Chondrocyte (in vitro differentiated cells): ENCODE measurements at places on chromosomes 5 and 9.
A peak's percentile ranks its signal among the peaks of the same experiment; 100 is the strongest.

DNA sequence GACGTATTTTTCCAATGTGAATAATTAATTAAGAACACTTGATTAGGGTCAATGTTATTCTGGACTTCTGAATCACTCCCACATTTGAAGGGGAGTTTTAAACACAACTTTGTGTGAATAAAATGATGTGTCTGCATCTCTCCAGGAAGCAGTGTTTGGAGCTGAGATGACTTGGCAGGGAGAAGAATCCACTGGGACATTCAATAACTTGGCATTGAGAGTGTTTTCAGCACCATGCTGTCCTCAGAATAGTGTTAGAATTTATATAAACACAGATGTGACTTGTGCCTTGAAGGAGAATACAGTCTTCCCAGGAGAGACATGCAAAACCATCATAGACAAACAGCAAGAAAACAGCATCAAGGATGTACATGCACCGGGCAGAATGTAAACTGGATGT is 32.7 kb upstream of the KCNMB1 start:
- DNase-seq, result no peak

- no peak for DNase-seq
These were observed 218.7 kb downstream of the DCP2 start for GRCh38 chr5:113195251-113195650.

DNA sequence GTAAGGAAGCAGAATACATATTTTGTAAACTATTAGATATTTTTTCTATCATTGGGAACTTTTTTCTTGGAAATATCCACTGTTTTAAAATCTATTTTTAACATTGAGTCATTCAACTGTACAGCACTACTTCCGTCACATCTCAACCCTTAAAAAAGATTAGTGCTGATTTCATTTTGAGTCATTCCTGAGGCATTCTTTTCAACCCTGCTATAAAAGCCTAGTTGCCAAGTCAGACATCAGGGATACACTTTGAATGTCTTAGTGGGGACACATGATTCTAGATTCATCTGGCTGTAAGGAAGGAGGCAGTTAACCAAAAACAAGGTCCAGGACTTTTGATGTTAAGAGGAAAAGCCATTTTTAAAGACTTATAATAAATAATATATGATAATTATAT is 160.9 kb downstream of the GIN1 start:
- DNase-seq, result no peak

DNA sequence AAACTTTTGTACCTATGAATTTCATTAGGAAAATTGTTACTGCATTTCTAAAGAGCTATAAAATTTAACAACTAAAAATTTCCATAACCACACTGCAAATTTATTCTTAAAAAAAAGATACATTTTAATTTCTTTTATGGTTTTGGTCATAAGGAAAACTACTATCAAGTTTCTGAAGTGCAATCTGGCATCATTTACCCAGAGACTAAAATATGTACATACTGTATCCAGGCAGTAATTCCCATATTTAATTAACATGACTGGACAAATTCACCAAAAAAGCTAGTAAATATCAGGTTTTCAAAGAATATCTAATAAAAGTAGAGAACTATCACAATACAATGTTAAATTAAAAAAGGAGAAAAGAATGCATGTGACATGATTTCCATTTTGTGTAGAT is 20.7 kb downstream of the PUM3 start:
- DNase-seq, result no peak

DNA sequence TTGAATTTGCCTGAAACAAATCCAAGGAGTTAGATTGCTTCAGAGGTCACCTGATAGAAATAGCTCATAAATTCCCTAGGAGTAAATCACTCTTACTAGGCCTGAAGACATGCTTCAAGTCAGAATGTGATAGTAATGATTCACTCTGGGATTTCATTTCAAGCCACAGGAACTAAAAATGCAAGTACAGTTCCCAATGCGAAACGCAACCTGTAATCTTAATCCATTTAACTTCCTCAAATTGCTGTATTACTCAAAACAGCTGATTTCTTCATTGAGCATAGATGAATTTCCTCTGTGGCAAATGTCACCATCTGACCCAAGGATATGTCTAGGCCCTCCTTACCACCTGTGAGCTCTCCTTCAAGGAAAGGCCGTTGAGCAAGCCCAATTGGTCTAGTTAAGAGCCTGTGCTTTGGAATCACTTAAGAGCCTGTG is 32.1 kb upstream of the IL6ST start:
- DNase-seq, result no peak

DNA sequence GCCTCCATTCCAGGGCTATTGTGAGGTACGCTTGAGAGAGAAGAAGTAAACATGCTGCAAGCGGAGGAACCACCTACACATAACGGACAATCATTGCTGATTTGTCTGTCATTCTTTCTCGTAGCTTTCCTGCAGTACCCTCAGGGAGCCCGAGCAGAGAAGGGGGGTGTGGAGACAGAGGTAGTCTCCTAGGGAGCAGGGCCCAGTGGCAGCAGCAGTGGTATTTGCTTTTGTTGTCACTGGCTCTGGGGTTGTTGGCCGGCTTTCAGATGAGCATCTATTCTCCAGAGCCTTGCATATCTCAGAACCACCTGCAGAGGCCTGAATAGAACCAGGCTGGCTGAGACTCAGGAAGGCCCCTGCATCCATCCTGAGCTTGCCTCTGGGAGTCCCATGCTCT is 19.9 kb downstream of the ENHO start:
- DNase-seq, result no peak

- DNase-seq, result no peak
These were observed 6.2 kb downstream of the RBM22 start for GRCh38 chr5:150694612-150695011.

- DNase-seq, result no peak
These were observed 458.5 kb upstream of the KLF4 start for GRCh38 chr9:107948086-107948485.

DNA sequence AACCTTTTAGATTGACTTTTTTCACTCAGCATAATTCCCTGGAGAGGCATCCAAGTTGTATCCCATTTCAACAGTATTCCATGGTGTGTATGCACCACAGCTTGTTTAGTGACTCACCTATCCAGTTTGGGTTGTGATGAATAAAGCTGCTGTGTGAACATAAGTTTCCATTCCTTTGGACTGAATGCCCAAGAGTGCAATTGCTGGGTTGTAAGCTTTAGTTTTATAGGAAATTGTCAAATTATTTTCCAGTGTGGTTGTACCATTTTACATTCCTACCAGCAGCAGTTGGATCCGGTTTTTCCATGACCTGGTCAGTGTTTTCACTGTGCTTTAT is 60.9 kb upstream of the TMED7 start:
- DNase-seq, result no peak

- peak; percentile 78 for DNase-seq
These were observed 1.3 kb downstream of the CD72 start for GRCh38 chr9:35616681-35617459.

DNA sequence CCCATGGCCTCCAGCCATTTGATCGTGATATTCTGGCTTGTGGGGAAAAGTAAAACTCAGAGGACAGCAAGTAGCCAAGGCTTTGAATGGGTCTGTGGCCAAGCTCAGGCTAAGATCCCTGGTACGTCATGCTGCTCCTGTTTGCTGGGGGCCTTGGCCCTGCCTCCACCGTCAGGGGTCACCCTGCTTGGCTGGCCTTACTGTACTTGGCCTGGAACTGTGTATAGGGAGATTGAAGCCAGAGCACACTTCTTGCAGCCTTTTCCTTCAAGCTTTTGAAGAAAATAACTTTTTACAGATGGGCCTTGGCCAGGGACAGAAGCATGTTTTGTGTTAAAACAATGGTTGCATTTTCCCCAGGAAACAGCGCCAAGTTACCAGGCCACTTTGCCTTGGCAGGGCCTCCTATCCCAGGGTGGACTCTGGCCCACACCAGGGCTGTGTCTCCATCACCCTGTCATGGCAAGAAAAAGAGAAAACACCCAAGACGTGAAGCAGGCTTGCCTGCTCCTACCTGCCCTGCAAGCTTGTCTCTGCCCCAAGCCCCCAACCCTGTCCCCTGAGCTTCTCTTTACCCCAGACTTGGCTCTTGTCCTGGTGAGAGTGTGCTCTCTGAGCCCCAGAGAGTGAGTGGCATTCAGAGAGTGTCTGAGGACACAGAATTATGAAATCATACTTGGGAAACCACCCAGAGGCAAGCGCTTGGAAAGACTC is 286.9 kb downstream of the GADD45G start:
- no peak for DNase-seq

DNA sequence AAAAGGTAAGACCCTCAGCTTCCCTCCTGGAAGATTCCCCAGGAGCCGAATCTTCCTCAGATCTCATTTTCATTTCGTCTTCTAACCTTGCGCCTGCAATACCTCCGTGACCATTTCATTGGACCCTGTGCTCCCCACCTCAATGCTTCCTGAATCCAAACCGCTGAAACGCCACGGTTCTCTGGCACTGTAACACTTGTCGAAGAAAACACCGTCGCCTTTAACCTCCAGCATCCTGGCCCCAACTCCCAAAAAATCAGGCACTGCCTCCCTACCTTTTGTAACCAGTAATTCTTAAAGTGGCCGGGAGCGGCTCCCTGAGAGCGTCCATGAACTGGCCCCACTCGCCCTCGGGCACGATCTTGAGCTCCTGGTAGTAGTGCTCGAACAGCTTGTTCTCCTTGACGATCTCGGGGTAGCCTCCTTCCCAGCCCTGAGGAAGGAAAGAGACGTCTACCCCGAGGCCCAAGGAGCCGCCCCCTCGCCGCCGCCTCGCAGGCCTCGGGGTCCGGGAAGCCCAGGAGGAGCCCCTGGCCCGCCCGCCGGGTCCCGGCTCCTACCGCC is 438 bp downstream of the NSUN2 start:
- no peak for DNase-seq

DNA sequence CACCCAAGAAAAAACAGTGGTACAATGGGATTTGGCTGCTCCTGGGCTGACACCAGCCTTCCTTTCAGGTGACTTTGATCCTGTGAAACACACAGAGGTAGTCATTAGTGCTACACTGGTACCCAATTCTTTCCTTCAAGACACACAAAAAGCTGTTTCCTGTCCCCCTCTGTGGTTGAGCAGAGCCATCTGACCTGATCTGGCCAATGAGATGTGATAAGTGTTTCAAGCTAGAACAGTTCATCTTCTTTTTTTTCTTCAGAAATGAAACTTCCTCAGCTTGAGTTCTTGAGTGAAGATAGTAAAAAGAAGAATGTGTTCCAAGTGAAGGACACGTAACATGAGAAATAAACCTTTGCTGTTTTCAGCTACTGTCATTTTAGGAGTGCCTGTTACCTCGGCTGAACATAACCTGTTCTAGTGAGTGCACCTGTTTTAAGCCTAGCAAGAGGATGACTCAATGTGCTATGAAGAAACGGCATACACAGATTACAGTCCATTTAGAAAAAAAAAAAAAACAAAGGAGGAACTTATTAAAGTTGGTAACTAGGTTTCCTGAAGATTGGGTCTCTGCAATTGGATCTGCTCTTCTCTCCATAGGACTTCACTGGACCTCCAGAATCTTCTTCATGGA is 287.8 kb downstream of the GAS1 start:
- DNase-seq, result no peak

GRCh38 chr5:126053630-126054029 is 369.6 kb upstream of the GRAMD2B start:
- DNase-seq, result no peak

DNA sequence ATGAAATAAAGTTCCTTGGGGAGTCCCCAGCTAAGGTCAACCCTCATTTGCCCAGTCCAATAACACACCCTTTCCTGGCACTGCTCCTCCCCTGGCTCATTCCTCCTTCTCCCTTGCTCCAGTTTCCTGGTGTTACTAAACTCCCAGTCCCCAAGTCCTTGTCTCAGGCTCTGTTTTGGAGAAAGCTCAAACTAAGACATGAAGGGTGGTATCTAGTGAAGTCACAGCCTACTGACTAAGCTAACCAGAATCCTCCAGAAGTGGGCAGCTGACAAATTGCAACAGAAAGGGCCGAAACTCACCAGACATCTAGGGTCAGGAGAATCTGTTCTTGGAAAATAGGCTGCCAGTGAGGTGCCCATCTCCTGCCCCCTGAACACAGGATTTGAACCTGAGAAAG is 118.7 kb upstream of the NEK6 start:
- DNase-seq, result no peak

GRCh38 chr5:37696190-37697021 is 143.4 kb downstream of the GDNF start:
- no peak for DNase-seq

GRCh38 chr9:93951655-93952118 is 3.5 kb downstream of the BARX1 start:
- DNase-seq, result peak; percentile 56

GRCh38 chr5:111472579-111472978 is 39.8 kb downstream of the STARD4 start:
- DNase-seq, result no peak

DNA sequence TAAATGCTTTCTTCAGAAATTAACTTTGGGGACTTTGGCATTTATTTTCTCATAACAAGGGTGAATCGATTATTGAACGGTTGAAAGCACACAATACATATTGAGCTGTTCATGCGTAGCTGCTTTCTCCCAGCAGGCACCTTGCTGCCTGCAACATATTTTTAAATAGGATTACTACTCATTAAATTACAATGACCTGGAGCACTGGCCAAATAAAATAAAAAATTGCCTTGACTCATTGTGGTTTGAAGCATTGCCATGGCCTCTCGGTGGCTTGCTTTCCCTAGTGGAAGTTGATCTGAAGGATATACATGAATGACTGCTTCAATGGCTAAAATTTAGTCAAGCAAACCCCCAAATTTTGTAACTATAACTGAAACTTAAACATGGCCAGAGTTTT is 181.6 kb upstream of the NUDT12 start:
- no peak for DNase-seq

DNA sequence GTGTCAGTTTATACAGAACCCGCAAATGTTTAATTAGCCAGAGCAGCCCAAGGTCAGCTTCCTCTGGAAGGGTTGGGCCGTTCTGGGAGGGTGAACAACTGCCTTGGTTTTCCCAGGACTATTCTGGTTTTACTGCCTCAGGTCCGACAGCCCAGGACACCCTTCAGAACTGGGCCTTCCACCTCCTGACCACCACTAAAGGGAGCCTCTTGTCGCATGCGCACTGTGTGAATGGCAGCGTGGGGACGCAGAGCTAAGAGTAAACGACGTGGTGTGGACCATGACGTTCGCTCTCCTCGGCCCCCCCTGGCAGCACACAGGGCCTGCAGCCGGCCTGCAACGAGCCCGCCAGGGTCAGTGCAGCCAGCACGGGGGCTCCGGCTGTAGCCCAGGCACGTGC is 214.9 kb downstream of the FANCC start:
- DNase-seq, result no peak

DNA sequence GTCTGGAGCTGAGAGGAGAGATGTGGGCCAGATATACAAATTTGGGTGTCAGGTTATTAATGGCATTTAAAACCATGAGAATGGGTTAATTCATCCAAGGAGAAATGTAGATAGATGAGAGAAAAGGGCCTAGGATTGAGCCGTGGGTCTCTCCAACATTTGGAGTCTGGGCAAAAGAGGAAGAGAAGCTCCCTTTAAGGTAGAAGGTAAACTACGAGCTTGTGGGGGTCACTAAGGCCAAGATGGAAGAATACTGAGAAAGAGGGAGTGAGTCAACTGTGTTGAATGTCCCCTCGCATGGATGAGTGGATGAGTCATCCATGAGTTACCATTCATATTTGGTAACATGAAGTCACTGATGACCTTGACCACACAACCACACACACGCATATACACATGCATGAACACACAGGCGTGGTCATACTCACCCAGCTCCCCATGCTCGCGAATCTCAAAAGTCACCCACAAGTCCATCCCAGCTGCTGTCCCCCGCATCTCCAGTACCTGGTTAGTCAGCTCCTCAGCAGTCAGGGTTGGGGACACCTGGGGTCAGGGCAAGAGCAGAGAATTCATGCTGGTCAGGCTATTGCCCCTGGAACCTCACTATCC is 6.8 kb upstream of the FCHSD1 start:
- DNase-seq, result no peak

- no peak for DNase-seq
These were observed 111.0 kb downstream of the NDUFS4 start for GRCh38 chr5:53671447-53671846.
